ENCODE measurements at places on chromosomes 7 and 10.
A peak's percentile ranks its signal among the peaks of the same experiment; 100 is the strongest.

DNA sequence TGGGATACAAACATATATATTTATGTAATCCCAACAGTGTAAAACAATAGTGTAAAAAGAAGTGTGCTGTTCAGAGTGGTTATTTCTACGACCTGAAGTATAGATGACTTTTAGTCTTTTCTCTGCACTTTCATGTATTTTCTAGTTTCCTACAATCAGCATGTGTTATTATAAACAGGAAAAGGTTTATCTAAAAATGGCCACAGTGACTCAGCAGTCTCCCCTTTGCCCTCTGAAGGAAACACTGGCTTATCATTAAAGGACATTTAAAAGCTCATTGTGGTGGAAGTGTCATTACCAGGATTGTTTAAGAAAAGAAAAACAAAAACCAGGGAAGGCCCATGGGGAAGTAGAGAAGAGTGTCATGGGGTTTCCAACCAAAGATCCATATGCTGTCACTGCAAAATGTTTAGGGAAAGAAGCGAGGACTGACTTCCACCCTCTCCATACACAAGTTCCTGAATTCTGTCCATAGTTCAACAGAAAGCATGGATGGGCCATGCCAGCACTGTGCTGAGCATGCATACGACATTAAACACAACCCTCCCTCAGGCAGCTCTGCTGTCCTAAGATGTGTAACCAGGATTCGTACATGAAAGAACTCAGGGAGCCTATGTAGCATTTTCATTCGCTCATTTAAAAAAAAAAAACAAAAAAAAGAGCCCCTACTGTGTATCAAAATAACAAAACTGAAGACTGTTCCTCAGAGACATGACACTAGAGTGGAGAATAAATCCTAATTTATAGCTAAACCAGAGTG lies 10.2 kb downstream of the CYREN start:
- peak; percentile 26 for DNase-seq

DNA sequence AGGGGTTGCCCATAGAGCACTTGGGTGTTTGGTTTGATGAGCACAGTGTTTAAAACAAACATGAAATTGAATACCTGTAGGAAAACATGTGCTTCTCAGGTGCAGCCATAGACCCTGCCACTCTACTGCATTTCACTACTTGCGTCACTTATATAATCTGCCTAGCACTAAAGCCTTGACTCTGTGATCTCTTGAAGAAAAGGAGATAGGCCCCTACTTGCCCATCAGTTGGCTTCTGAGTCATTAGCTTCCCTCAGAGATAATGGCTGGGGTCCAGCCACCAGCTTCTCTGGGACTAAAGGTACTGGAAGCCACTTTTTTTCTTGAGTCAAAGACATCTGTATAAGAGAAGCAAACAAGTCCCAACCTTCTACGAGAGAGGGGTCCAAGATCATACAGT lies 45.9 kb upstream of the BTRC start:
- DNase-seq: no peak

DNA sequence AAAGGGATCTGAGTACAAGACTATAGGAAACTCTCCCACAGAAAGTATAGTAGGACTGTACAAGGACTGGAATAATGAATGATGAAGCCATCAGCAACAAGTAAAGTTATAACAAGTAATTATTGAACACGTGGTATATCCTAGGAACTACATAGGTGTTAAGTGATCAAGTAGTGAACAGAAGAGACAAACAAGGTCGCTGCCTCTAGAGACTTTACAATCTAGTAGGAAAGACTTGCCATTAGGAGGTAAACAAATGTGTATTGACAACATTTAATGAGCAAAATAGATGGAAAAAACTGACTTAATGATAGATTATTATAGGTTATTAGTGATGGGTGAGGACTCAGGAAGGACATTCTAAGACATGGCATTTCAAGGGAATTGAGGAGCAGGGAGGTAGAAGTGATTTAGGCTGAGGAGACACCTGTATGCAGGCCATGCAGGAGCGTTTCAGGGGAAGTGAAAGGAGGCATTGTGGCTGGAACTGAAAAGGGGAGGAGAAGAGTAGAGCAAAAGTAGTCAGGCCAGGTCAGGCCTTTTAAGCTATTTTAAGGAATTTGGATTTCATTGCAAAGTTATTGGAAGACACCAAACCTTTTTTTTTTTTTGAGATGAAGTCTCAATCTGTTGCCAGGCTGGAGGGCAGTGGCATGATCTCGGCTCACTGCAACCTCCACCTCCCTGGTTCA lies 8.5 kb upstream of the GLCCI1 start:
- no peak for DNase-seq

- no peak for DNase-seq
These were observed 73.0 kb upstream of the PFKP start for GRCh38 chr10:2994221-2994961.

- no peak for DNase-seq
These were observed 157.7 kb downstream of the ADAM12 start for GRCh38 chr10:126230587-126230986.

DNA sequence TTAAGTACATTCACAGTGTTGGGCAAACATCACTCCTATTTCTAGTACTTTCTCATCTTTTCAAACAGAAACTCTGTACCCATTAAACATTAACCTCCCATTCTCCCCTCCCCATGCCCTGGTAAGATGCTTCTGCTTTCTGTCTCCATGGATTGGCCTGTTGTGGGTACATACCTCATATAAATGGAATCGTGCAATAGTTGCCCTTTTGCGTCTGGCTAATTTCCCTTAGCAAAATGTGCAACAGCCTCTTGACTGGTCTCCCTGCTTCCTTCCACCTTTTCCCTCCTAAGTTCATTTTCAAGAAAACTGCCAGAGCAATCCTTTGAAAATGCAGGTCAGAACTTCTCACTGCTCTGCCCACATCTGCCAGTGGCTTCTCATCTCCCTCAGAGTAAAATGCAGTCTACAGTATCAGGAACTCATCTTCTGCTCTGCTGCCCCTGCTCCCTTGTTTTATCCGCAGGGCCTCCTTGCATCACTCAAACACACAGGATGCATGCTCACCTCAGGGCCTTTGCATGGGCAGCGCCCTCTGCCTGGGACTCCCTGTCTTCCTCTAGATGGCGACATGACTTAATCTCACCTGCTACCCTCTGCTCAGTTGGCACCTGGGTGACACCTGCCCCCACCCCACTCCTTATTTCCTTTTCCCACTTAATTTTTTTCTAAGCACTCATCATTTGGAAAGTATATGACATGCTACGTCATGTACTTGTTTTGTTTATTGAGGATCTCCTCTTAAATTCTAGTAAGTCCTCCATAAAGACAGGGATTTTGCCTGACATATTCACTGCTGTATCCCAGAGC lies 44.3 kb upstream of the ECHDC3 start:
- DNase-seq: no peak

DNA sequence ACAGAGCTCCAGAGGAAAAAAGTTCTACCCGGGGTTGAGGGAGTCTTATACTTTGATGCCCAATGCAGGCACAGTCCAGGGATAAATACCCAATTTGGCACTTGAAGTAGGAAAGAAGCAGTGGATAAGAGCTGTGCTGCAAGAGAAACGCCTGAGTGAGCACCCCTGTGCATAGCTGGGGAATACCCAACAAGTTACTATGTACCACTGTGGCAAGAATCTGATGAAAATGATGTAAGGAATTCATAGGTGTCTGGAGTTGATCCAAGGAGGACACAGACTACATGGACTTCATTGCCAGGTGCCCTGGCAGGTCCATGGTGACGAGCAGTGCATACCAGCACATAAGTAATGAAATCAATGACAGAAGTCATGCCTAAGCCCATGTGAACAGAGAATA lies 183.7 kb upstream of the FEZF1 start:
- no peak for DNase-seq

DNA sequence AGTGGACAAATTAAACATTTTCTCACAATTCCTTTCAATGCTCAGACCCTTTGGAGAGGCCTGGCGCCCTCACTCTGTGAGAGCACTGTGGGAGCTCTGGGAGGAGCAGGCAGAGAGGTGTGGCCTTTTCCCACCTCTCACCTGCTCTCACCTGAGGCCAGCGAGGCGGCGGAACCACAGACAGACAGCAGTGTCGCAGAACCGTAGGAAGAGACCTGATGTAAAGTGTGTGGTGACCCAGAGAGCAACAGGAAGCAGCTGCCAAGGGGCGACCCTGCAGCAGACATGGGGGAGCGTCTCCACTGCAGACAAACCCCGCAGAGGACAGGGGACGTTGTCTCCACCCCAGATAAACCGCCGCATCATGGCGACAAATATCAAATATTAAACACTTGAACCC lies 15.6 kb upstream of the PARP12 start:
- DNase-seq: no peak

DNA sequence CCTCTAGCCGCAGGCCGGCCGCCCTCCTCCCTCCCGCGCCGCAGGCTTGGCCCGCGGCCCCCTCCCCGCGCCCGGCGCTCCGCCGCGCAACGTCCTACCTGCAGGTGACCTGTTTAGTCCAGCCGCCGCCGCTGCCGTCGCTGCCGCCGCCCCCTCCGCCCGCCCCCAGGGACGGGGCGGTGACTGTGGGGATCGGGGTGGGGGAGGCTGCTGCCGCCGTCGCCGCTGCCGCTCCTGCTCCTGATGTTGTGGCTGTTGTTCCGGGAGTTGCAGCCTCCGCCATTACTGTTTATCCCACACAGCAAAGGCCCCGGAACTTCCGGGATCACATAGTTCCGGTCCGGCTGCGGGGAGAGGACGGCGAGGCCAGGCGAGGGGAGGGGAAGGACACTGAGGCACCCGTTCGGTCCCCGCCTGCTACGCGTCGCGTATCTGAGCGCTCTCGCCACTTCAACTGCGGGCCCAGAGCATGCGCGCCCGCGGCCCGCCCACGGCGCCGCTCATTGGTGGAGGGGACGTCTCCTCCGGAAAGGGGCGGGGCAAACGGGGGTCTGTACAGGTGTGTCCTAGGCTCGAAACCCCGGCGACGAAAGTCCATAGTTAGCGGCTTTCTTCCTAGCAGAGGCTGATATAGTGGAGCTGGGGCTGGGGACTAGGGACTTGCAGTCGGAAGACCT lies at the start of gene MKRN1:
MKRN1 (minus strand) TSS at position 444 of the 677 bp plus-strand sequence; CDS start at position 283, 161 bp downstream.
- peak; percentile 94 for DNase-seq

- no peak for DNase-seq
These were observed 196.9 kb downstream of the GRID1 start for GRCh38 chr10:86169506-86170254.

GRCh38 chr7:119090851-119091250 lies 866.3 kb downstream of the ANKRD7 start:
- no peak for DNase-seq

GRCh38 chr7:25313526-25313925 lies 85.2 kb upstream of the NPVF start:
- no peak for DNase-seq

GRCh38 chr7:5557920-5558401 lies 134.3 kb upstream of the TNRC18 start:
- peak; percentile 31 for DNase-seq

- DNase-seq: no peak
These were observed 36.5 kb downstream of the PTPRE start for GRCh38 chr10:127943336-127943910.

DNA sequence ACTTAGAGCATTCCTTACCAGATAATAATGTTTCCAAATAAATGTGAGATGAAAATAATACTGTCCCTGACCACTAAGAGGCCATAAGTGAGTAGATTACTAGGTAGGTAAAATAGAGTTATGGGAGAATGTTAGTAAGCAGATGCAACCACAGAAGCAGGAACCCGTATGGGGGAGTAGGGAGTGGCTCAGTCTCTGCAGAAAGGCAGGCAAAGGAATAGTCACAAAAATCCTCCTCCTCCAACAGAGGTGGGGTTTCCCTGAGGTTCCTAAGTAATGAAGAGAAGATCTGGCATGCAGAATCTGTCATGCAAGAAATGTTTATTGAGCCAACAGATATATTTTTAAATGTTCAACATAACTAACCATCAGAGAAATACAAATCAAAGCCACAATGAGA lies 9.0 kb upstream of the YAE1 start:
- DNase-seq: no peak

DNA sequence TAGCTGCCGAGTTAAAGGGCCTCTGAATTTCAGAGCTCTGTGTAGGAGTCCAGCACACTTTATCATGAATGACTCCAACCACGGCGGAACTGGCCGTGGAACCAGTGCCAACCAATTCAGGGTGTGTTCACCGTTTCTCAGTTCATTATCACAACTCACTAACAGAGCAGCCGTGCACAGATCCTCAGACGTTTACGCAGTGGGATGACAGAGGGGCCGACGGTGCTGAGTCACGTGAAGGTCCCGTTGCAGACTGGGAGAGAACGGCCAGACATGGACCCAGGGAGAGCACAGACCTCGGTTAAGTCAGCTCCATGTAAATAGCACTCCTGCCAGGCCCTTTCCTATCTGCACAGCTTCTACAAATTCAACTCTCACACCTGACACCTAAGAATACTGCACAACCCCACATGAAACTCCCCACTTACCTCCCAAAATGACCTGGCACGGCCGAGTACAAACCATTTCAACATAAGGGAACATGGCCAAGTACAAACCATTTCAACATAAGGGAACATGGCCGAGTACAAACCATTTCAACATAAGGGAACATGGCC lies 95.5 kb downstream of the DIP2C start:
- no peak for DNase-seq

DNA sequence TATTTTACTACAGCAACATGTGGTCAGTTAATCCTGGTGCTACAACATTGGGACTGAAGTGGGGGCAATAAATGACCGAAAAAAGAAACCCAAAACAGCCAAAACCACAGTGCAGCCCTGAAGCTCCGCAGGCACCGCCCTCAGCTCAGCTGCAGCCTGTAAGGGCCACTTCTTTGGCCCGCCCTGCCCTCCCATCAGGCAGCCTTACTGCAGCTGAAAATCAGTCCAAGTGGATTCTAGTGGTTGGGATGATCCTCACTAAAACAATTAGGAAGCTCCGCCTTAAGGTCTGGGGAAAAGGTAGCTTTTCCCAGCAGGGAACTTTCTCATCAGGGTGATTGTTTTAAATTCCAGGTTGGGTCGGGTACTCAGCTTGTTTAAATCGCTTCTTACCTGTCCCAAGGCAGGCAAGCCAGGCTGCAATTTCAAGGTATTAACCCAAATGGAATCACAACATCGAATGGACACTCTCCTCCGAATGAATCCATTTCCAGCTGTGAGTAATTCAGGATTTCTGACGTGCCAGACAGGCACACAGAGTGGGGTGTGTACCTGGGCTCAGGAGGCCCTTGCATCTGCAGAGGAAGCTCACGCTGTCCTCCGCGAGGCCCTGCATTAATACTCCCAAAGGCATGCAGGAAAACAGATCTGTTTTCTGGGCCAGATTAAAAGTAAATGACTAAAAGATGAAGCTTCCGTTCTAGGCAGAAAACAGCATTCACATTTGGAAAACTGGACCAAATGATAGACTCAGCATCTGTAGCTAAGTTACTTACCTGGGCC lies 104.3 kb downstream of the CREB5 start:
- no peak for DNase-seq

DNA sequence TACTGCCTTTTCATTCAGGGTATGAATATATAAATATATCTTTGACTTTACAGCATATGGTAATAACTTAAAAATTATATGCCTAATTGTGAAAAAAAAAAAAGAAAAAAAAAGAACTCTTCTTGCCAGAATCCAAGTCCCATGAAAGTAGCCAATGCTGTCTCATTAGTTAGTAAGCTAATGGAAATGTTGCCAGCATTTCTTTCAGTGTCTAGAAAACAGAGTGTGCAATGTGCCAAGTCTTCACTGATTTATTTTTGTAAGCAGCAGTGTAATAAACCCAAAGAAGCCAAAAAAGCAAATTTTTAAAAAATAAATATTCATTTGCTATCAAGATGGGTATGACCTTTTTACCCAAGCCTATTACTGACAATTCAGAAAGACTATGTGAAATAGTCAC lies 31.1 kb upstream of the LRRN3 start:
- no peak for DNase-seq

- peak; percentile 56 for DNase-seq
These were observed 11.9 kb downstream of the FLNC start for GRCh38 chr7:128841921-128842673.

GRCh38 chr7:17660116-17660515 lies 280.2 kb downstream of the SNX13 start:
- DNase-seq: no peak
